ENCODE measurements at places on chromosomes 3 and 15.

DNA sequence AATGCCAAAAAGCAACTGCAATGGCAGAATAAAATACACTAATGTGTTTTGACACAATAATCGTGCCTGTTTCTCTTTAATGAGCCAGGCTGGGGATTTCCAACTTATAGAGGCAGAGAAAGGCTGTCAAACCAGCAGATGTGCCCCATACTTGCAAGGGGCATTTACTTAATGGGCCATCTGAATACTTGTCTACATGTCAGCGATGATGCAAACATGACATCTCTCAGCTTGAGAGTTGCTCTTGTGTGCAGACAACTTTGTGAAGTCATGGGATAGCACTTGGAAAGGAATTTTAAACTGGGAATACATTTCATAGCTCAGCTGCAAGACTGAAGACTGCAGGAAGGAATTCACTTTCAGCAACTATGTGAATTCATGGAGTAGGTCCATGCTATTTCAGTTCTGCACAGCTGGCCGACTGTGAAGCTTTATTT, 127.4 kb upstream of the ADAMTS9 start:
- no peak for DNase-seq

DNA sequence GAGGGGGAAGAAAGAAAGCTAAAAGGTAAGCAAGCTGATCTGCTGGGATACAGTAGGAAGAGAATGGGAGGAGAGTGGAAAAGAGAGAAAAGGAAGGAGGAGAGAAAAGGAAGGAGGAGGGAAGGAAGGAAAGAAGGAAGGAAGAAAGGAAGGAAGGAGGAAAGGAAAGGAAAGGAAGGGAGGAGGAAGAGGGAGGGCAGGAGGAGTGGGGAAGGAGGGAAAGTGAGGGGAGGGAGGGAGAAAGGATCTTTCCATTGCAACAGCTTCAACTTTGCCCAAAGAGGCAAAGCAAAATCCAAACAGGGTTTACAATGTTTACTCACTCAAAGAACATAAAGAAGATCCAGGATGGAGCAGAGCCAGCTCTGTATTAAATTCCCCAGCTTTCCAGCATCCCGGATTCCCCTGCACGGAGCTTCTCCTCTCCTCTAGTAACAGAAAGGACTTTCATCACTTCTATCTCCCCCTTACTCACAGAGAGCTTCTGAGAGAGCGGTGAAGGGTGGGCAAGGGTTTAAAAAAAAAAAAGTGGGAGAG, 494.2 kb upstream of the PROK2 start:
- DNase-seq: no peak

GRCh38 chr3:196645897-196646665, 6.6 kb downstream of the NRROS start:
- no peak for DNase-seq

GRCh38 chr15:101264911-101265641, 12.2 kb downstream of the SELENOS start:
- no peak for DNase-seq

- DNase-seq: no peak
Observed at GRCh38 chr15:29590701-29591100, 231.6 kb downstream of the TJP1 start.

DNA sequence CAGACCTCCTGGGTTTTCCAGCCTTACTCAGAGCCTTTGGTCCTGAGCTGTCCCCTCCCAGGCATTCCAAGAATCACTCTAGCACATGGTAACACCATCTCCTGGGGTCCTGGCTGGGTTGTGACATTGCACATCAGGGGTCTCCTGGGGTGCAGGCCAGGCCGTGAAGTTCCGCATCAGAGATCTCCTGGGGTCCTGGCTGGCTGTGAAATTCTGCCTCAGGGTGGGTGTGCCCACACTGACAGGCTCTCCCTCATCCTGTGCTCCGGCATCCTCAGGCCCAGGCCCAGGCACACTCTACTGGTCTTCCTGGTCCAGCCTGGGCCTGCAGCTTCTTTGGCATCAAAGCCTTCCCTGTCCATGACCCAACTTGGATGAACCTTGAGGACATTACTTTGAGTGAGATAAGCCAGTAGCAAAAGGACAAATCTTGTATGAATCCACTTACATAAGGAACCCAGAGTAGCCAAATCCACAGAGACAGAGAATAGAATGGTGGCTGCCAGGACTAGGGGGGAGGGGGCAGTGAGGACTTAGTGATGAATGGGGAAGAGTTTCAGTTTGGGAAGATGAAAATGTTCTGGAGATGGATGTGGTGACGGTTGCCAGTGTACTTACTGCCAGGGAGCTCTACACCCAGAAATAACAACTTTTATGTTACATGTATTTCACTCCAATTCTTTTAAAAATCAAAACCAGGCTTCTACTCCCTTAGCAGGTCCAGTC, 49.1 kb upstream of the KLF13 start:
- no peak for DNase-seq

- DNase-seq: peak; percentile 32
Observed at GRCh38 chr15:77870195-77871065, 207.1 kb downstream of the TBC1D2B start.

GRCh38 chr3:143151004-143151731, 31.6 kb downstream of the CHST2 start:
- DNase-seq: no peak

- peak; percentile 48 for DNase-seq
Observed at GRCh38 chr3:88003115-88003755, 55.6 kb downstream of the CGGBP1 start.

- DNase-seq: no peak
Observed at GRCh38 chr3:132378048-132378762, 39.1 kb upstream of the DNAJC13 start.
